ENCODE measurements at places on chromosomes 4 and X. TPM values are rescaled to one million over a fixed set of nuclear protein-coding genes. Genes with fewer than 3 reads are reported as not detected.

The TECRL gene
- not detected for total RNA-seq

DNA sequence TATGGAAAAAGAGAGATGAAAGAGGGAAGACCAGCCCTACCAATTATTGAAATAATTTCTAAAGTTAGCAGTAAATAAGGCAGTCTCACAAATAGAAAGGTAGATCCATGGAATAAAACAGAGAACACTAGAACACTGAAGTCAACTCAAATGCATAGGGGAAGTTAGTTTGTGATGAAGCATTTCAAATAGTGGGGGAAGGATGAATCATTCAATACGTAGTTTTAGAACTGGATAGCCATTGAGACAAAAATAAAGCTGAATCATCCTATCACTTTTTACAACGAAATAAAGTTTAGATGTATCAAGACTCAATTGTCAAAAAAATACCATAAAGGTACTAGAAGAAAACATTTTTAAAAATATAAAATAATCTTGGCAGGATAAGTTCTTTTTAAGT, 143.2 kb upstream of the DGKK start:
- no peak for DNase-seq

- no peak for DNase-seq
These were observed 128.2 kb downstream of the ASMT start for GRCh38 chrX:1743105-1743504.

DNA sequence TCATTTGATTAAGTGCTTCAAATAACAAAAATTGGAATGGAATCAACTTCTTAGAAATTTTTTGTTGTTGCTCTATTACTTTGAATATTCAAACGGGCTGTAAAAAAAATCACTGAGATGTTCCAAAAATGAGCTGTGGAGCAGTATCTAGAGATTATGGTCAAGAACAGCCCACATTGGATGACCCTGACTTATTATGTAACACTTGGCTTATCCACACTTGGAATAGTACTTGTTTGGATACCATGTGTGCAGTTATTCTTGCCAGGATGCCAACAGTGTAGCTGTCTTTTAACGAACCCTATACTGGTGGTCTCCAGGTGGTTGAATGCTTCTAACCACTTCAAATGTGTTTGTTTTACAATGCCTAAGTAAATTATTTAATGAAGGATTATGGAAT, 64.9 kb upstream of the CAMK2D start:
- no peak for DNase-seq

The VCX3B gene
- total RNA-seq: not detected

DNA sequence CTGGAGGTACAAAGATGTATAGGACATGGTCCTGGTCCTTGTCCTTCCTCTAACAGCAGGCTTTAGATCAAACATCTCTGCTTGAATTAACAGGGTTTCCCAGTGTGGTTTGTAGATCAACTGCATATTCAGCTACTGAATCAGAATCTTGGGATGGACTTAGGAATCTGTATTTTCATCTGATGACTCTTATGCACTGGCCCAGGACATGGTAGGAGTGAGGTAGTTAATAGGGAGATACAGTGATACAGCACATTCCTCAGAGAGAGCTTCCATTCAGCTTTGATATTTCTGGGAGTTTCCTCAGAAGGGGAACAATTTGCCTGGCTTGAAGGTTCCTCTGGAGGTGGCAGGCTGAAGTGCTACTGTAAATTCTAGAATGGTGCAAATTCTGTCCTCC, 203.1 kb downstream of the LARP7 start:
- peak; percentile 9 for DNase-seq

The PHKA2 gene
- total RNA-seq: 13.8 TPM

The SLC2A9 gene
- 3.6 TPM for total RNA-seq

- DNase-seq: no peak
These were observed 64.4 kb upstream of the TEX13D start for GRCh38 chrX:124268099-124268498.

All from kidney epithelial cell (primary cell).